Stimulated activated CD4-positive, alpha-beta T cell treated with anti-CD3 and anti-CD28 coated beads, Interleukin-2, amount 100 ng/mL, for 24 hours (primary cell): ENCODE measurements at places on chromosomes 12 and 14.
A peak's percentile ranks its signal among the peaks of the same experiment; 100 is the strongest.

DNA sequence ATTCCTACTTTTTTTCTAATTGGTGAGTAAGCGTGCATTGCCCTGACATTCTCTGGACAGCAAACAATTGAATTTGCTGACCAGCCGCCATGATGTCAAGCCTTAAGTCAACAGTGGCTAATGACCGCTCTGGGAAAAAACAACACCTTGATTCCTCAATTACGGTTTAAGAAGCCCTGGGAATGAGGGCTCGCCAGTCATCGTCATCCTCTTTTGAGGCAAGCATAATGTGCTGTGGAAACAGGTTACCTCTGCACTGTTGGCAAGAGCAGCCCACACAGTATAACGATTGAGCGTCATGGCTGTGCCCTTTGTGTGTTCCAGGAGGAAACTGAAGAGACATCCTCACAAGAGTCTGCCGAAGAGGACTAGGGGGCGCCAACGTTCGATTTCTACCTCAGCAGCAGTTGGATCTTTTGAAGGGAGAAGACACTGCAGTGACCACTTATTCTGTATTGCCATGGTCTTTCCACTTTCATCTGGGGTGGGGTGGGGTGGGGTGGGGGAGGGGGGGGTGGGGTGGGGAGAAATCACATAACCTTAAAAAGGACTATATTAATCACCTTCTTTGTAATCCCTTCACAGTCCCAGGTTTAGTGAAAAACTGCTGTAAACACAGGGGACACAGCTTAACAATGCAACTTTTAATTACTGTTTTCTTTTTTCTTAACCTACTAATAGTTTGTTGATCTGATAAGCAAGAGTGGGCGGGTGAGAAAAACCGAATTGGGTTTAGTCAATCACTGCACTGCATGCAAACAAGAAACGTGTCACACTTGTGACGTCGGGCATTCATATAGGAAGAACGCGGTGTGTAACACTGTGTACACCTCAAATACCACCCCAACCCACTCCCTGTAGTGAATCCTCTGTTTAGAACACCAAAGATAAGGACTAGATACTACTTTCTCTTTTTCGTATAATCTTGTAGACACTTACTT lies 138.9 kb downstream of the HMGA2 start:
- DNase-seq: peak; percentile 31

- no peak for DNase-seq
Measured at GRCh38 chr14:93160353-93160801, 24.3 kb downstream of the MOAP1 start.

DNA sequence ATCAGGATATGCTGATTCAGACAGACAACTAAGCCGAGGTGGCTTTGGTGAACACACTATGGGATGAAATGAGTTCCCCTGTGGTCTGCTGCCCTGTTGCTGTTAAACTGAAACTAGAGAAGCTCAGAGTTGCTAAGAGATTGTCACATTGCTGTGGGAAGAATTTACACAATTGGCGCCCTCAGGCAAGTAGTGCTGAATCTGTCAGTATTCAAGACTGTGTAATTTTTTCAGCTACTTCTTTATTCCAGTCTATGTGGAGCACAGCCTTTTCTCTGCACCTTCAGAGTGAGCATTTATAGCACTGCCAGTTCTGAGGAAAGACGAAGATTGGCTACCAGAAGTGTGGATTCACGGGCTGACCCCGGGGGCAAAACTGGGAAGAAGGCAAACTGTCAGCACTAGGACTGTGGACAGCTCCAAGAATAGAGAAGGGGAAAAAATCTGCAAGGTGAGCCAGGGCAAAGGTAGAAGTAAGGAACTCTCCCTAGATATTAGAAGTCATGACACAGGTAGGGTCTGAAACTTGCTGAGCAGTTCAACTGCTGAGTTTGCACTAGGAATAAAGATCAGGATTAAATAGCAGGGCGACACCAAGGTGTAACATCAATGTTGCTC lies 218.8 kb upstream of the TMPO start:
- no peak for DNase-seq

- DNase-seq: peak; percentile 27
Measured at GRCh38 chr12:109393437-109394345, 46.0 kb downstream of the MYO1H start.

DNA sequence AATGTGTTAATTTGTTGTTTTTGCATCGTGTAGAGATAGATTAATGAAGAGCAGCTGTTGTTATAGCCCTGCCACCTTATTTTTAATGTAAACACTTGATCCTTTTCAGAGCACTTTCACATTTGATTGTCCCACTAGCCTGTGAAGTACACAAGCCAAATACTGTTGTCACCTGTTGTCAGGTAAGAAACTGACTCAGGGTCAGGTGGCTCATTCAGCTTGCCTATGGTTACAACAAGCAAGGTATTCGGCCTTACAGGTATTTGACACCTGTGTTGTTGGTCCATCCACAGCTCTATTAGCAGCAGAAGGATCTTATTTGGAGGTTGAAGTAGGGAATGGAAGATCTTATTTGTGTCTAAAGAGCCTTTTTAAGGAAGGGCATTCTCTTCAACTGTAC lies 108.9 kb downstream of the GPR135 start:
- no peak for DNase-seq

- peak; percentile 58 for DNase-seq
Measured at GRCh38 chr12:27969624-27970400, 2.7 kb downstream of the PTHLH start.

- no peak for DNase-seq
Measured at GRCh38 chr12:131636266-131636665, 74.6 kb upstream of the SFSWAP start.
